ENCODE measurements at places on chromosomes 12 and 14. TPM values are rescaled to one million over a fixed set of nuclear protein-coding genes. Genes with fewer than 3 reads are reported as not detected.

MTERF2 gene
- 17.1 TPM for total RNA-seq

DNA sequence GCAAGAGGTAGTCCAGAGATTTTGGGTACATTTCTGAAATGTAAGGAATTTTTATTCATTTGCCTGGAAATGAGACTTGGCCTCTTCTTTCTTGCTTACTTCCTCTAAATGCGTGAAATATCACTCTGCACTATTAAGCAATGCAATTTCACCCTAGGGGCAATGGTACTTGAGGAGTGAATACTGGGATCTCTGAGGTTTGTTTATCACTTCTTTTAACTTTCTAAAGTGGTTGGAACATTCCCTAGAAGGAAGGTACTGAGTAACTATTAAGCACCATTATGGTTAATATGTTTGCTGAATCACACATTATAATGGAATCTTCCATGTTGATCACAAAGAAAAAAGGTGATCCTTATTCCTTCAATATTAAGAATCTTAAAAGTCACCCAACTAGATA, 120.9 kb upstream of the CAND1 start:
- H3K27ac ChIP-seq = no peak overlapping the region
- no peak for DNase-seq
- no peaks in the 10 kb centered on the region for H3K4me1 ChIP-seq
- no peak overlapping the region for H3K4me3 ChIP-seq

GRCh38 chr12:80807640-80808288, 91.1 kb downstream of the MYF5 start:
- no peaks in the 10 kb centered on the region for H3K27me3 ChIP-seq
- H3K4me1 ChIP-seq = no peaks in the 10 kb centered on the region
- H3K36me3 ChIP-seq = no peaks in the 10 kb centered on the region
- H3K27ac ChIP-seq = no peak overlapping the region
- no peak overlapping the region for H3K4me3 ChIP-seq

- peak overlapping the region; percentile 97 for H3K27ac ChIP-seq
- H3K4me1 ChIP-seq = peaks cover 70% of the 10 kb centered on the region
- H3K4me3 ChIP-seq = peak overlapping the region; percentile 78
These were observed 1.9 kb downstream of the TRIP11 start for GRCh38 chr14:92037989-92038388.

GRCh38 chr12:101485021-101485420, 9.9 kb downstream of the SPIC start:
- no peaks in the 10 kb centered on the region for H3K36me3 ChIP-seq
- H3K27ac ChIP-seq = no peak overlapping the region
- no peaks in the 10 kb centered on the region for H3K27me3 ChIP-seq
- DNase-seq = no peak
- no peak overlapping the region for H3K4me3 ChIP-seq
- H3K4me1 ChIP-seq = no peaks in the 10 kb centered on the region

CCDC197 gene
- total RNA-seq = not detected

DNA sequence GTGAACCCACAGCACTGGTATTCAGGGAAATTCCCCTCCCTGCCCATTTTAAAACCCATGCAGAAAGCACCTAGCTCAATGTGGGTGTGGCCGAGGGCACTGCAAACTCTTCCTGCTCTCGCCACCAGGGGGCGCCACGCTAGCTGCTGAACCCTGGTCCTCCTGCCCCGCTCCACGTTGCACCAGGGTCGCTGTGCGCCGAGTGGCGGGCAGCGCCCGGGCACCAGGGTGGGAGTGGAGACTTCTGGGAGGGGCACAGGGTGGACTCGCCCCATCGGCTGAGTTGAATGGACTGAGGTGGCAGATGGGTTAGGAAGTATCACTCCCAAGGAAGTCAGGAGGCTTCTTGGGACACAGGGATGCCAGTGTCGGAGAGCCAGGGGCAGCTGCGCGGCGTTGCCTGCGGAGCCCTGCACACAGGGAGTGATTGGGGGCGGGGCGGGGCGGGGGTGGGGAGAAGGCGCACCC, 48.1 kb upstream of the BCL11B start:
- no peak overlapping the region for H3K4me3 ChIP-seq
- no peaks in the 10 kb centered on the region for H3K36me3 ChIP-seq
- peak; percentile 55 for DNase-seq
- H3K4me1 ChIP-seq = peaks cover 10% of the 10 kb centered on the region
- no peaks in the 10 kb centered on the region for H3K27me3 ChIP-seq

GRCh38 chr12:97573901-97574300, 111.3 kb downstream of the RMST start:
- DNase-seq = no peak
- no peak overlapping the region for H3K4me3 ChIP-seq
- peaks cover 14% of the 10 kb centered on the region for H3K4me1 ChIP-seq
- H3K27me3 ChIP-seq = no peaks in the 10 kb centered on the region
- no peak overlapping the region for H3K27ac ChIP-seq

GRCh38 chr12:72105849-72106248, 166.3 kb upstream of the TRHDE start:
- no peak overlapping the region for H3K27ac ChIP-seq
- DNase-seq = no peak
- no peaks in the 10 kb centered on the region for H3K27me3 ChIP-seq
- no peaks in the 10 kb centered on the region for H3K4me1 ChIP-seq
- no peak overlapping the region for H3K4me3 ChIP-seq

DNA sequence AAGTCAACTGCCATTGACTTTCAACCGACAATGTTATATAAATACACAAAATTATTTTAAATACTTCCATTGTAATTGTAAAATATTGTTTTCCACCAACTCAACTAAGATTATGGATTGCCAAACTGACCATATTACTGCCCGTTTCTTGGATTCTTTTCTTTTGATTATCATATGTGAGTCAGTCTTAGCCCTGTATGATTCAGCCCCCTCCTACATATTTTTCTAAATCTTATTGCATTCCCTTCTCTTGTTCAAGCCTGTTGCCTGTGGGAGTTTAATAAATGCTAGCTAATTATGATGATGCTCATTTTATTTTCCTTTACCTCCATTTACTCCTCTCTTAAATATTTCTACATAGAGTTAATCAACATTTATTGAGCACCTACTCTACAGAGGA, 6.8 kb downstream of the RASSF9 start:
- DNase-seq = no peak
- no peak overlapping the region for H3K27ac ChIP-seq
- H3K27me3 ChIP-seq = no peaks in the 10 kb centered on the region
- H3K4me3 ChIP-seq = no peak overlapping the region

DNA sequence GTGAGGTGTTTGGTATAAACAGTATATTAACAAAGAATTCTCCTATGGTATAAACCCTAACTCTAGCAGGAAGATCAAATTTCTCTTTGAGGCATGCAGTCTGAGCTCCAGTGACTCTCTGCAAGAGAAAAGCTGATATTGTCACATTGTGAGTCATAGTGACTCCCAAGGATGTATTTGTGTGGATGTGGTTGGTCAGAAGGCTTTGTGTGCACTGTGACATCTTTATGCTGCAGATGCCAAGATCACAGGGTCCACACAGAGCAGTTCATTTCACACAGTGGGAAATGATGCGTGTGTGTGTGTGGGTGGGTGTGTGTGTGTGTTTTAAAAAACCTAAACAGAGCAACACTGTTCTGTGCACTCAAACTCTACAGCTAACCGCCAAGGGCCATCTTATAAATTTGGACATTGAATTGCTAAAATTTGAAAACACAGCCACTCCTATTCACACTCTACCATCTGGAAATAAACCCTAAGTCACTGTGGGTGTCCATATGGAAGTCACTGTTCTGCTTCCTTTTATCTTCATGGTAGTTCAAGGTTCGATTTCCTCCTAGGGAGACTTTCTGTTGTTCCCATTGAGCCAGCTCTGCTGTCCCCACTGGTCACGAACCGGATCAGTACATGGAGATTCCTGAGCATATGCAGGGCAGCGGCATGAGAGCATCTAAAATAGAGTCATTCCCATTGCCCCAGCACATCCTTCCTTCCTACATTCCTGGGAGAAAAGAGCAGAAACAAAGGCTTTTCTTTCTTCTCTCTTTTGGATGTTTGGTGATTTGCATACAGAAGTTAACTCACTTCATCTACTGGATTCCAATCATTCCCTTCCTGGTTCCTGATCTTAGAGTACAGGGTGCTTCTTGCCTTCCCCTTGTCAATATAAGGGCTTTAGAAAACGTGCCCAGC, 727.6 kb downstream of the DIO2 start:
- H3K4me3 ChIP-seq = no peak overlapping the region
- H3K36me3 ChIP-seq = no peaks in the 10 kb centered on the region
- no peaks in the 10 kb centered on the region for H3K4me1 ChIP-seq
- no peak for DNase-seq
- no peak overlapping the region for H3K27ac ChIP-seq

MYF6 gene
- total RNA-seq = not detected

DNA sequence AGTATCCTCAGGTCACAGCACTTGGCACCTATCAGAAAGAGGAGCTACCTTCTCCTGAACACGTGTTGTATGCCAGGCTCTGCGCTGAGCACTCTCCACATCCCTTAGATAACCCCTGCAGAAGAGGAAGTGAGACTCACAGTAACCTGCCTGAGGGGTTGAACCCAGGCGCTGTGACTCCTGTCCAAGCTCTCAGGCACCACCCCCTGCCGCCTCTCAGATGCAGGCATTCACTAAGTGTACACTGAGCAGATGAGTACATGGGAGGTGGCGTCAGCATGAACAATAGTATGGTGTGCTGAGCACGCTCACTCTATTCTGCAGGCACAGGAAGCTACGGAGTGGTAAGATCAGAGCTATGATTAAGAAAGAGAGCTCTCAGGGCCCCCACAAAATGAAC, 21.0 kb upstream of the RIC8B start:
- H3K27me3 ChIP-seq = no peaks in the 10 kb centered on the region
- H3K4me1 ChIP-seq = no peaks in the 10 kb centered on the region
- DNase-seq = peak; percentile 31
- H3K27ac ChIP-seq = no peak overlapping the region
- H3K4me3 ChIP-seq = no peak overlapping the region
- H3K36me3 ChIP-seq = no peaks in the 10 kb centered on the region

HRK gene
- total RNA-seq = not detected

GRCh38 chr14:72714094-72714493, 179.8 kb downstream of the DPF3 start:
- peak; percentile 58 for DNase-seq
- H3K4me1 ChIP-seq = no peaks in the 10 kb centered on the region
- no peak overlapping the region for H3K27ac ChIP-seq
- H3K4me3 ChIP-seq = no peak overlapping the region
- no peaks in the 10 kb centered on the region for H3K27me3 ChIP-seq

DNA sequence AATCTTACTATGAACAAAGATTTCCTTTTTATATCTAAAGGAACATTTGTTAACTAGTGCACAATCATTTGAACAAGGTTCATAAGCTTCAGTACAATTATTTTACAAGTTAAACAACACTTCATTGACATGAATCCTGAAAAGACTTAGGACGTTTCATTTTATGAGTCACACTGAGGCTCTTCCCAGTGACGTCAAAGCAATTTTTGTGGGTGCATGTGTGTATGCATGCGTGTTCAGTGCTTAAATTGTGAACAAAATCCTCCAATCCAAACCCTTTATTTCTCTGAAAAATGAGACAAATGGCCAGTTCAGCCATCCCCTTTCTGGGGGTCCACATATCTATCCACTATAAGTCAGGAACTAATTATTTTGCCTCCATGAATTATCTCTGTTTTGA, 2.9 kb downstream of the LMNTD1 start:
- H3K4me3 ChIP-seq = no peak overlapping the region
- H3K36me3 ChIP-seq = no peaks in the 10 kb centered on the region
- no peak overlapping the region for H3K27ac ChIP-seq

- DNase-seq = no peak
- no peaks in the 10 kb centered on the region for H3K27me3 ChIP-seq
- H3K36me3 ChIP-seq = no peaks in the 10 kb centered on the region
- peaks cover 68% of the 10 kb centered on the region for H3K4me1 ChIP-seq
- no peak overlapping the region for H3K27ac ChIP-seq
- H3K4me3 ChIP-seq = no peak overlapping the region
These were observed 433.7 kb downstream of the RAD51B start for GRCh38 chr14:68253160-68253780.

TDG gene
- total RNA-seq = 19.8 TPM

GTF2H3 gene
- total RNA-seq = 2.9 TPM

GRCh38 chr12:13100882-13101769, 2.3 kb downstream of the GSG1 start:
- H3K4me3 ChIP-seq = peak overlapping the region; percentile 60
- peak; percentile 88 for DNase-seq
- peak overlapping the region; percentile 95 for H3K27ac ChIP-seq
- peaks cover 36% of the 10 kb centered on the region for H3K4me1 ChIP-seq

DNA sequence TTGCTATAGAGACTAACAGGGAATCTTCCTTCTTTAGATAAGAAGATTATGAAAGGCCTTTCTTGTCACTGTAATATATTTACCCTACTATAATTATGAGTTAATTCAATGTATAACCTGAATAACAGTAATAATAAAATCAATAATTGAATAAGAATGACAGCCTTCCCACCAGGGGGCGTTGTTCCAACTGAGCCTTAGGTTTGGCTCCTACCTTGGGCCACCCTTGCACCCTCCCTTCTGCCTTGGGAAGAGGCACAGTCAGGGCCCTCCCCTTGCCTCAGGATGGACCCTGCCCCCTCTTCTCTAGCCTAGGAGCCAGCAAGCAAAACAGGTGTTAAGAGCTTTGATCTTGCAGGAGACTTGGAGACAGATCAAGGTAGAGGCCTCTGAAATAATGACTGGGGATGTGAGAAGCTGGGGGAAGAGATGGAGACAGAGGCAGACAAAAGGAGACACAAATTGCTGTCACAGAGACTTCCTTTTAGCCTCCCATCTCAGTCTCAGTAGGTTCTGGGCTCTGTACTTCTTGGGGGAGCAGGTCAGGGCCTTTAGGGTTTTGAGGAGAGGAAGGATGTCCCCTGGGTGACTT, 40.1 kb upstream of the CISTR start:
- no peak overlapping the region for H3K4me3 ChIP-seq
- H3K36me3 ChIP-seq = no peaks in the 10 kb centered on the region
- no peak overlapping the region for H3K27ac ChIP-seq
- peak; percentile 26 for DNase-seq

- no peak for DNase-seq
- H3K36me3 ChIP-seq = no peaks in the 10 kb centered on the region
- H3K27ac ChIP-seq = no peak overlapping the region
- no peaks in the 10 kb centered on the region for H3K4me1 ChIP-seq
- H3K27me3 ChIP-seq = no peaks in the 10 kb centered on the region
- H3K4me3 ChIP-seq = no peak overlapping the region
These were observed 380.7 kb upstream of the SYT1 start for GRCh38 chr12:78483767-78484315.

DNA sequence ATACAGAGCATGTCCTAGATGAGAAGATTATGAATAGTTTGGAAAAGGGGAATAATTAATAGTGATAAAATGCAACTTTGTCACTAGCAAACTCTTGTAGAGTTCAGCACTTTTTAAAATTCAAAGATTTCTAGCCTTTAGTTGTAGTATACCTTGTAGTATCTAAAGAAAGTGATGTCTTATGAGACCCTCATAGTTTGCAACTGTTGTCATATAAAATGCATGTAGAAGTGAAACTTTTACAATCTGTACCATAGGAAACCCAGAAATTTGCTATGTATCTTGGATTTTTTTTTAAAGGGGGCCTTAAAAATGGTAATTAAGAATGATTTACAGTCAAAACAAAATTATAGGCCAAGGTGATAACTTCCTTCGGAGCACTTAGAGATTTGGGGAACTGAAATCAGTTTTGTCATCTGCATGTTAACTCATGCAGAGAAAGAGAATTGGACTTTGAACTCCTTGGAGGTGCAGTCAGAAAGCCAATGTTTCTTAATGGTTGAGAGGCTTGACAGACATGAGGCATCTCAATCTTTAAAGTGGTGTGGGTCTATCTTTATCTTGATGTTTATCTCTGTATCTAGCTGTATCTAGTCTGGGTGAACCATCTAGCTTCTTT, 1.3 kb downstream of the LRRK2 start:
- H3K27ac ChIP-seq = peak overlapping the region; percentile 87
- peaks cover 25% of the 10 kb centered on the region for H3K4me1 ChIP-seq
- H3K36me3 ChIP-seq = no peaks in the 10 kb centered on the region
- DNase-seq = no peak

Measured in stomach (tissue), 19 donors.